ENCODE measurements at places on chromosomes 6 and 20. TPM values are rescaled to one million over a fixed set of nuclear protein-coding genes. Genes with fewer than 3 reads are reported as not detected.

The TBXT gene
- not detected for total RNA-seq

The OR2J3 gene
- not detected for total RNA-seq

The DAAM2 gene
- 6.5 TPM for total RNA-seq

The HSPA1L gene
- total RNA-seq: 0.89 TPM

The C6orf132 gene
- 1.5 TPM for total RNA-seq

The AP5S1 gene
- 16.7 TPM for total RNA-seq

The GNRH2 gene
- total RNA-seq: not detected

The XKR7 gene
- total RNA-seq: not detected

The MOCS3 gene
- total RNA-seq: 11.0 TPM

The TRIM40 gene
- not detected for total RNA-seq

The C20orf204 gene
- 1.2 TPM for total RNA-seq

The GSTA3 gene
- total RNA-seq: not detected

The C6orf118 gene
- not detected for total RNA-seq

The HCRTR2 gene
- not detected for total RNA-seq

The RBBP8NL gene
- total RNA-seq: not detected

The MATN4 gene
- 0.11 TPM for total RNA-seq

The JAG1 gene
- 12.9 TPM for total RNA-seq

The GPSM3 gene
- 0.87 TPM for total RNA-seq

The MUC21 gene
- total RNA-seq: not detected

The ULBP2 gene
- 2.6 TPM for total RNA-seq

The UBR2 gene
- 38.6 TPM for total RNA-seq

The INSM1 gene
- total RNA-seq: not detected

The PRPH2 gene
- 1.8 TPM for total RNA-seq

The TMC2 gene
- not detected for total RNA-seq

The SDC4 gene
- total RNA-seq: 129 TPM

The HLA-E gene
- total RNA-seq: 211 TPM

The CST2 gene
- total RNA-seq: not detected

The CPNE1 gene
- total RNA-seq: 93.1 TPM

The RPN2 gene
- 224 TPM for total RNA-seq

The RIPOR3 gene
- total RNA-seq: 15.6 TPM

The CLPSL1 gene
- total RNA-seq: not detected

The SGK2 gene
- total RNA-seq: 1.1 TPM

The PTCRA gene
- total RNA-seq: not detected

The TMEM170B gene
- total RNA-seq: 4.4 TPM

The HSD17B8 gene
- total RNA-seq: 8.9 TPM

The FABP7 gene
- total RNA-seq: not detected

The ADGB gene
- not detected for total RNA-seq

The MUC22 gene
- total RNA-seq: not detected

The SPDEF gene
- total RNA-seq: not detected

The TMEM217 gene
- 1.6 TPM for total RNA-seq

The PHACTR1 gene
- 1.4 TPM for total RNA-seq

The HLA-DQA1 gene
- not detected for total RNA-seq

The CASS4 gene
- 0.77 TPM for total RNA-seq

The RHAG gene
- not detected for total RNA-seq

Measured in uterine smooth muscle cell (primary cell).